Activated naive CD4-positive, alpha-beta T cell treated with anti-CD3 and anti-CD28 coated beads, Interleukin-2, amount 50 U/mL, for 16 hours (primary cell): ENCODE measurements at places on chromosomes 11 and 22.

GRCh38 chr11:79488286-79488685, 47.5 kb upstream of the TENM4 start:
- DNase-seq = no peak

DNA sequence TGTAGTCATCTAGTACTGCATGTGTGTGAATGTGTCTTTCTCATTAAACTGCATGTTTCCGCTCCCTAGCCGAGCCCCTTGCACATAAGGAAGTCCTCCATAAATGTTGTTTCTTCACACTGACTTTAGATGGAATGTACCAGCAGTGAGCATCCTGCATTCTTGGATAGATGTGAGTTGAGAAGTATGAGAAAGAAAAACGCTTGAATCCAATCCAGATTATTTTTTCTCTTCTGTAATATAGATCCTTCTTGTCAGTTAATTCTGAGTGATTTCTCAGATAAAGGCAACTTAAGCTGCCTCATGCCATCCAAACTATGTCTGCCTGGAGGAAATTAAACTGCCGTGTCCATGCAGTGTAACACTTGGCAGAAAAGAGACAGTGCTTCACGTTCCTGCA, 268.1 kb upstream of the ISX start:
- no peak for DNase-seq

GRCh38 chr11:130522284-130522961, 74.0 kb downstream of the ADAMTS15 start:
- no peak for DNase-seq

DNA sequence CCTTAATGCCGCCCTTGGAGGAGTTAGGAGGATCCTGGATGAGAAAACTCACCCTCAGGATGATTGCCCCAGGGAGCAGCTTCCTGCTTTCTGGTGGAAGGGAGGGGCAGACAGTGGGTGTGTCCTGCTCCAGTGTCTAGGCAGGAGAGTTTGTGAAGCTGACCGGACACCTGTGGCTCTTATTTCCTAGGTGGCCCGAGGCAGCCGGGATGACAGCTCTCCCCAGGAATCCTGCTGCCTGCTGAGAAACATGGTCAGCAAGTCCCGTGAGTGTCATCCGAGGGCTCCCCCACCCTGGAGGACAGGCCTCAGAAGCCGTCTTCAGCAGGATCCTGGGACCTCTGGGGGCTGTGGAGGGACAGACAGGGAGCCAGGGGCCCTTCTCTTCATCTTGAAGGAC, 50.4 kb downstream of the ST3GAL4 start:
- no peak for DNase-seq

- no peak for DNase-seq
These were observed 238.1 kb upstream of the TENM4 start for GRCh38 chr11:79678780-79679452.

DNA sequence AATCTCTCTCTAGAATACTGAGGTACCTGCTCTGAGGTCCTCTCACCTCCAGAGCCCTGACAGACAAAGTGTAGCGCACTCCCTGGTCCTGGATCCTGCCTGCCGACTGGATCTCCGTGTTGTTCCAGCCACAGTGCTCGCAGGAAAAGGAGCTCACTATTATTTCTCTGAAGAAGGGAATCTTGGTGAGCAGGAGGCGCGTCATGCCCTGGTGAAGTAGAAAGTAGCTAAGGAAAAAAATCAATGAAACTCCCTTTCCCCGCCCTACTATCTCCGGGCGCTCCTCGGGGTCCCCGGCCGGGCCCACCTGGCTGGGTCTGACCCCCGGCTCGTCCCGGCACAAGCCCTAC, 412 bp downstream of the ZPR1 start:
- DNase-seq = no peak

DNA sequence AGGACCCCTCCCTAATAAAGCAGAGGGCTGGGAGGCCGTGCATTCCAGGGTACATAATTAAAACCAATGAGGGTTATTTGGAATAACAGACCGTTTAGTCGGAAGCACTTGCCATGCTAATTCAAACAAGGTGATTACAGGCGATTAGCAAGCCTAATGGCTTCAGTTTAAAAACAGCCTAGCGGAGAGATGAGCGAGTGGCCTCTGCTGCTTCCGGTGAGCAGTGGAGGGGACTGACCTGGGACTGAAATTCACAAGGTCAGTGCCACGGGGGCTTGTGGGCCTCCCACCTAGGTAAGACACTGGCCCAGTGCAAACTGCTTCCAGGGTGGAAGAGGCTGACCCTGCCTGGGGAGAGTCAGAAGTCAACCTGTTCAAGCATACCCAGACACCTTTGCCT, 56.8 kb upstream of the ALX4 start:
- DNase-seq = no peak

DNA sequence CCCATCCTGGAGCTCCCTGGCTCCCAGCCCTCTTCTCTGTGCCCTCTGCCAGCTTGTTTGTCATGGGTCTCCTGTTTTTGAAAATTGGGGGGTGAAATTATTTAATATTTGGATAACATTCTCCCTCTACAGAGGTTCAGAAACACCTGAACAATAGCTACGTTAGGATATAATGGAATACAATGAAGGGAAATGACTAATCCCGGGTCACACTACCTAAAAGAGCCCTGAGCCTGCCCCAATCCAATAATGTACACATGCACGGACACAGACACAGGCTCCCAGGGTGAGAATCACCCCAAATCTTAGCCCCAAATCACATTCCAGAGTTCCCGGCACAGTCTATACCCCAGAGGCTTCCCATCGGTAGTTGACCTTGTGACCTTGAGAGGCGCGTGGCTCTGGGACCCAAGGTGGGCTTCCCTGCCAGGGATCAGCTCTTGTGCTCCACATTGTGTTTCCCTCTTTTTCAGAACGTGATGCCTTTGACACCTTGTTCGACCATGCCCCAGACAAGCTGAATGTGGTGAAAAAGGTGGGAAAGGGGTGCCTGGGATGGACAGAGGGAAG, 135.5 kb downstream of the PARVA start:
- no peak for DNase-seq

GRCh38 chr11:9639985-9640384, 23.9 kb upstream of the SWAP70 start:
- DNase-seq = no peak

- no peak for DNase-seq
These were observed 195.9 kb upstream of the SESN3 start for GRCh38 chr11:95426823-95427462.

- no peak for DNase-seq
These were observed 4.6 kb downstream of the LGALS12 start for GRCh38 chr11:63510360-63511047.

DNA sequence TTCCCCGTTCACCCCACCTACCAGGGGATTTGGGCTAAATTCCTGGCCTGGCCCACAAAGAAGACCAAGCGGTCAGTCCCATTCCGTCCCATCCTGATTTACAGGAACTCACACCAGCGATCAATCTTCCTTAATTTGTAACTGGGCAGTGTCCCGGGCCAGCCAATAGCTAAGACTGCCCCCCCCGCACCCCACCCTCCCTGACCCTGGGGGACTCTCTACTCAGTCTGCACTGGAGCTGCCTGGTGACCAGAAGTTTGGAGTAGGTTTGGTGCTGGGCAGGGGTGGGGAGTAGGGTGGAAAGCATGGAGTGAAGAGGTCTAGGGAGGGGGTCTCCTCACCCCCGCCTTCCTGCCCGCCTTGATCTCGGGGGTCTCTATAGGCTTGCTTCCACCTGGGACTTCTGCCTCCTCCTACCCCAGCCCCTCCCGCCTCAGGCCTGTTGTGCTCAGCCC, at the start of gene SERPING1:
TSS of gene SERPING1 (plus strand) at position 225 of the 455 bp plus-strand sequence. CDS start 586 bp downstream, outside the sequence.
- DNase-seq = no peak

DNA sequence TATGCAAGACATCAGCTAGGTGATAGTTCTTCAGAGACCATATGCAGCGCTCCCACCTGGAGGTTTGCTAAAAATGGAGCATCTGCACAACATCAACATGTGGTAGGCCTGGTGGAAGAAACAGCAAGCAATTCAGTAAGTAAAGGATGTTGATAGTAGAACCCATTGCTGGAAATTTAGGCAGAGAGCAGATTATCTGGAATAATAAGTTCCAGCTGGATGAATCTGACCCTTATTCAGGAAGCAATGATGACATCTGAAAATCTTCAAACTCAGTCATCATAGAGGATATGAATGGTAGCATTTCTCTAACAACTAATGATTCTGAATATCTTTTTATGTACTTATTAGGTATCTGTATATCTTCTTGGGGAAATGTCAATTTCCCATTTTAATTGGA, 225.2 kb upstream of the ANO3 start:
- DNase-seq = no peak

- no peak for DNase-seq
These were observed 151.1 kb downstream of the FEZ1 start for GRCh38 chr11:125344846-125345420.

GRCh38 chr22:28927630-28928029, 44.3 kb downstream of the ZNRF3 start:
- no peak for DNase-seq

DNA sequence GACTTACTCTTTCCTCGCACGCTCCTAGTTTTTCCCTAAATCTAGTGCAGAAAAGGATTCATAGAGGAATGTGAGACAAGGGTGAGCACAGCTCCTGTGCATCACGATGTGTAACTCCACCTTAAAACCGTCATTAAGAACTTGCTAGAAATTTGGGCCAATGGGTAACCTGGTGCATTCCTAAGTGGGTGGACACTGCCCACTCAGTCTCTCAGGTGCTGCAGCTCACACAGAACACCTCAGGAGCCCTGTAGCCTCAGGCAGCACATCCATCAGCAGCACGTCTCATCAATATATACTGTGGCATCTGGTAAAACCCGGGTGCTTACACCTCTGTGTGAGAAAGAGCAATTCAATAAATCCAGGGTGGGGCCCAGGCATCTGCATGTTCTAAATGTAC, 12.4 kb downstream of the POU2AF3 start:
- no peak for DNase-seq

DNA sequence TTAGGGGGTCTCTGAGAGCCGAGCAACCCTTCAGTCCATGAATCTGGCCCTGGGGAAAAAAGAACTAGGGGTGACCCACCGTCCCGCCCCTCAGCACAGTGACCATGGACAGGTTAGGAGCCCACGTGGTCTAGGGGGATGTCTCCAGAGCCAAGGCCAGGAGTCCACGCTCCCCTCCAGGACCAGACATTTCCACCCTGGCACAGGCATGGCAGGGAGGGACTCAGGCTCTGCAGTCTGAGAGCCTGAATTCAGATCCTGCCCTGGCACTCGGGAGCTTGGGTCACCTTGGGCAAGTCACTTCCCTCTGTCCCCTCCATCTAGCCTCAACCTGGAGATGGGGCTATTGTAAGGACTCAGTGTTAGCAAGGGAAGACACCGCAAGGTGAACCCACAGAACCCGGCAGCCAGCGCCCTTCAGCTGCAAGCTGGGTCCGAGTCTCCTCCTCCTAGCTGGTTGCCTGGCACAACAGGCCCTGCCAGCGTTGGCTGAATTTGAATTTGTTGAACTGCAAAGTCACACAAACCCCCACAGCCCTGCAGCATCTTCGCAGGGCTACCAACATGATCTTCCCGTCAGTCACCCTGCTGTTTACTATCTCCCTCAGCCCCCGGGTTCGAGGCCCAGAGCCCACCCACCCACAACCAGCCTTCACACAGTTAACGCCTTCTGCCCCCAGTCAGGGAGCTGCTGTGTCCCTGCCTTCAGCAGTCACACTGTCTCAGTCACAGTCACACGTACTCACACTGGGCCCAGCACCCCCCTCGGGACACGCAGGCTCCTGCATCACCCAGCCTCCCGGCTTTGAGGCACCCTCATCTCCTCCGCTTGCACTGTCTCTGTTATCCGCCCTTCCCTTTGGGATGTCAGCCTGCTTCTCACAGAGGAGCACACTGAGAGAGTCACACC, 603 bp upstream of the PDGFB start:
- DNase-seq = no peak

DNA sequence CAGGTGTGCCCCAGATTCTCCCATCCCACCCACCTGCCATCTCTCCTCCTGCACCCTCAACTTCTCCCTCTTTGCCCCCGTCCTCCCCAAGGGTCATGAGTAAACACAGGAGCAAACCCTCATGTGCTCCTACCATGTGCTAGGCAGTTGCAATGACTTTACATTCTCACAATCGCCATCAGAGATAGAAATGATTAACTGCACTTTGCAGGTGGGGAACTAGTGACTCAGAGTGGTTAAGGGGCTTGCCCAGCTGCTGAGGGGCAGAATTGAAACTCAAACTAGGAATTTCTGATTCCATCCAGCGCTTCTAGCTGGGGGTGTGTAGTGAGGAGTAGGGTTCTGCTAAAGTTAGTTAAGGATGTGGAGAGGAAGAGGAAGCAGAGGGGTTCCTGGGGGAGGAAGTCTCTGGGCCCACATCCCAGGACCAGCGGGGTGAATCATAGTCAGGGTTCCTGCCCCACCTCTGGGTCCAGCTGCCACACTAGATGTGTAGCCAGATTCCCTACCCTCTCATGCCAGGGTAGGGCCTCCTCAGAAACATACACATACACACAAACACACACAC, 16.0 kb upstream of the PRG2 start:
- peak; percentile 57 for DNase-seq

DNA sequence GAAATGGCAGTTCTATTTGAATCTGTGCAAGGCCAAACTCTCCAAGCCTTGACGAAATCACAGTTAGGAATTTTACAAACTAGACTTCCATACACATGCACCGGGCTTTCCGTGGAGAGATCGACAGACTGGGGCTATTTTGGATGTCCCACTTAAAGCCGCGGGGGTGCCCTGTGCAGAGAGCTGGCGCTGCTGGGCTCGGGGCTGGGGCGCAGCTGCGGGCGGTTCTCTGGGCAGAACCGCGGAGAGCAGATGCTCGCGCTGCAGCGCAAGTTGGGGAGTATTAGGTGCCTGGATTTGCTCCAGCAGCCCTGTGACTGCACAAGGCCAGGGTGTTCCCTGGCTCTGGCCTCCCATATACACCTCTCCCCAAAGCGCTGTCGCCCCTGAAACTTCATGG, 67.2 kb downstream of the SPATA19 start:
- DNase-seq = no peak
